ENCODE measurements at places on chromosomes 3 and 15. TPM values are rescaled to one million over a fixed set of nuclear protein-coding genes. Genes with fewer than 3 reads are reported as not detected.

- DNase-seq: no peak
Measured at GRCh38 chr3:183701744-183702143, 4.1 kb downstream of the YEATS2 start.

DNA sequence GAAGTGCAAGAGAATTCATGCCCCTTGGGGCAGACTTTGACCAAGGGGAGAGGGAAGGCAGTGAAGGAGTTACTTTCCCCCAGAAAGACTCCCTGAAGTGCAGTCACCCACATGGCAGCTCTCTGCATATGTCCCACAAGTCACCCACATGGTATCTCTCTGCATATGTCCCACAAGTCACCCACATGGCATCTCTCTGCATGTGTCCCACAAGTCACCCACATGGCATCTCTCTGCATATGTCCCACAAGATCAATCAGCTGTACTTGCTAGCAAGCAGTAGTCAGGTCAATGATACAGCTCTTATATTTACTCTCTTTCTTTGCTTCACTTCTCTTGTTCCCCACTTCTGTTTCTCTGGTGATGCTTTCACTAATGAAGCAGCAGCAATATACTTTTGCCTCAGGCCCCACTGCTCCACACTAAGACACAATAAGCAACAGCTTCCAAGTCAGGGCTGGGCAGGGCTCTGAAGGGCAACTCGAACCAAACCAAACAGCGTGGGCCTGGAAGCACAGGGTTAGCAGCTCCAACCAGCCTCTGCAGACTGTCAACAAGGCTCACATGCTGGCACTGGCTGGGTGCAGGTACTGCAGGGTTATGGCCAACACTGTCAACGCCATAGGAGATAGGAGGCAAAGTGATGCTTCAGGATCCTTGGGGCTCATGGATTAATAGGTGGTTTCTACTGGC lies 46.7 kb downstream of the THBS1 start:
- no peak for DNase-seq

DNA sequence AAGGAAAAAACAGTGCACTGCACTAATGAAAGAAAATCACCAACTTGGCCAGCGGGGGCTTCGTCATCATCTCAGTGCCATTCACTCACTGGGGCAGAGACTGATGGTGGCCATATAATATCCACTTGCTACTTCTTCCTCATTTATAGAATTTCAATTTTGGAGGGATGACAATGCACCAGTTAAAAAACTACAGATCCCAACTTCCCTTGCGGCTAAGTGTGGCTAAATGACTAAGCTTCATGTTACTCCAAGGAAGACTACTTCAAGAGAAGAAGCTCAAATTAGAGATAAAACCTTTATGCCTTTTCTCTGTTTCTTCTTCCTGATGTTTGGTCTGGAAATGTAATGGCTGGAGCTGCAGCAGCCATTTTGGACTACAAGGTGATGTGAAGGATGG lies 38.8 kb downstream of the NGLY1 start:
- DNase-seq: no peak

GRCh38 chr3:71579935-71580406 lies 3.6 kb downstream of the FOXP1 start:
- DNase-seq: no peak

GRCh38 chr3:72375237-72376076 lies 472.8 kb downstream of the SHQ1 start:
- no peak for DNase-seq

DNA sequence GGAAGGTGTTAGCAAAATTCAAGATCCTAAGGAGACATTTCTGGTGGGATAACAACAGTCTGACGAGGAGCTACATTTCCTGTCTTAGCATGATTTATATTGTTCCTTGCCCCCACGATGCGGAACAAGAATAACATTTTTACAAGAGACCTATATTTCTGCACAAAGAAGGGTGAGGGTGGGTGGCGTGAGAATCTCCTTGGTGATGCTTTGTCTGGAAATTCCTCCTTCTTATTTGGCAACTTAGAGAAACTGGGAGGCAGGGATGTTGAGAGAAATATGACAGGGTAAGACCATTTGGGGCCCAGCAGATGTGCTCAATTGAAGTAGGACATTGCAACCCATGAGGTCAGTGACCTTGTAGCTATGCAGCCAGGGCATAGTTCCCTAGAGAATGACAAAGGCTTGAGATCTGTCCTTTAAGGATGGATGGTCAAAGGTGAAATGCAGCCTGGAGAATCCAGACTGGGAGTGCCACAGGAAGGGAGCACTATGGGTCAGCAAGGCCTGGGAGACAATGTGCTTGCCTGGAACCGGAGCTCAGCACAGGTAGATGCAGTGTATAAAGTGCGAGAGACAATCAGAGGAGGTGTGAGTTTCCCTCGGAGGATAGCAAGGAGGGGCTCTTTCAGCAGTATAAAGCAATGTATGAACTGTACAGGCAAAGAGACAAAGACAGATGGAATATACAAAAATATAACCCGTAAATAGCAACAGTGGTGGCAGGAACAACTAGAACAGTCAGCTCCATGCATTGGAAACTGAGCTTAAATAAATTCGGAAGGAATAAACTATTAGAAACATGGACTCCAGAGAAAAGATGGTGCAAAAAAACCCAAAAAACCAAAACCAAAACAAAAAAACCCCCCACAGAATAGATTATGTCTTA lies 317.6 kb upstream of the TBL1XR1 start:
- DNase-seq: no peak

DNA sequence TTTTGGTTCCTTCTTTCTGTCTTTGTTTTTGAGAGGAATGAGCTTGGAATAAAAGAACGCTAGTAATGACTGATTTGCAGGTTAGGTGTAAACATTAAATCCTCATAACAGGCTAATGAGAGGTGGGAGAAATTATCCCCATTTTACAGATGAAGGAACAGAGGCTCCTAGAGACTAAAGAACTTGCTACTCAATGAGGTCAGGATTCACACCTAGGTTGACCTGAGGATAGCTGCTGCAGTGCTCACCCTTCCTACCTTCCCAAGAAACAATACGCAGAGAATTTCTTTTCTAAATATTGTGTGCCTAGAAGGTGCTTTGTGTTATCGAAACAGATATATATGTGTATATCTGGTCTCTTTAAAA lies 106.3 kb downstream of the IGF1R start:
- no peak for DNase-seq

The ACKR4 gene
- 0.51 TPM for total RNA-seq

The MAP1A gene
- 1.4 TPM for total RNA-seq

The A4GNT gene
- not detected for total RNA-seq

The ITIH4 gene
- 16.5 TPM for total RNA-seq

The CPN2 gene
- not detected for total RNA-seq

The MESP2 gene
- total RNA-seq: not detected

The SKOR1 gene
- not detected for total RNA-seq

The CNTN6 gene
- total RNA-seq: not detected

The LTK gene
- 0.20 TPM for total RNA-seq

Data from activated naive CD4-positive, alpha-beta T cell treated with anti-CD3 and anti-CD28 coated beads, Interleukin-2, amount 50 U/mL, for 72 hours (primary cell).